Mononuclear cell (primary cell): ENCODE measurements at places on chromosomes 11 and 22. TPM values are rescaled to one million over a fixed set of nuclear protein-coding genes. Genes with fewer than 3 reads are reported as not detected.

Gene CLMP
- total RNA-seq: 0.10 TPM

Gene TRIM48
- not detected for total RNA-seq

Gene OR2AG1
- not detected for total RNA-seq

Gene OR52A1
- total RNA-seq: not detected

Gene OR4D5
- not detected for total RNA-seq

Gene PATE1
- total RNA-seq: not detected
